Foreskin fibroblast (primary cell): ENCODE measurements at places on chromosomes 7 and 10.

DNA sequence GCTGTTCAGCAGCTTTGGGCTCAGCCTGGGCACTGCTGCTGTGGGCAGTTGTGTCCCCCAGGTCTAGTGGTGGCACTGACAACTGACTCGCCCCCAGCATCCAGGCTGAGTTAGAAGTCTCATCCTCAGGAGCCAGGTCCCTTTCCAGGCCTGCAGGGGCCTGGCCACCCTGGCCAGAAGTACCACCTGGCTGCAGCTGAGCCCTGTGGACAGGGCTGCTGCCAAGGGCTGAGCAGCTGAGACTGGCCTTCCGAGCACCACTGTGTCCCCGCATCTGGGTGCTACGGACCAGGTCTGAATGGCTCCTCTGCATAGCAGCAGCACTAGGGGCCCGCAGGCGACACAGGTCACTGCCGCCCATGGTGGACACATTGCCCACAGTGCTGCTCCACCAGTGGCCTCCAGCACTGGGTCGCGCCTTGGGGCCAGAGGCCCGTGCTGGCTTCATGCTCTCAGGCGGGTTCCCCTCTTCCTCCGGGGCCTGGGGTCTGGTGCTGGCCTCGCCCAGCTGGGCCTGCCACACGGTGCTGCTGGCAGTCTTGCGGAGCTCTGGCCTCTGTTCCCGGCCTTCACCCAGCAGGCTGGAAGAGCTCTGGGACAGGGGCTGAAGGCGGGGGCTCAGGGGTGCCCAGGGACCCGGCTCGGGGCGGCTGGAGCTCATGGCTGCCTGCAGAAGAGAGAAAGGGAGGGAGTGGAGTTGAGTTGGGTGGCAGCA lies 6.2 kb downstream of the GPRIN2 start:
- no peak for DNase-seq

DNA sequence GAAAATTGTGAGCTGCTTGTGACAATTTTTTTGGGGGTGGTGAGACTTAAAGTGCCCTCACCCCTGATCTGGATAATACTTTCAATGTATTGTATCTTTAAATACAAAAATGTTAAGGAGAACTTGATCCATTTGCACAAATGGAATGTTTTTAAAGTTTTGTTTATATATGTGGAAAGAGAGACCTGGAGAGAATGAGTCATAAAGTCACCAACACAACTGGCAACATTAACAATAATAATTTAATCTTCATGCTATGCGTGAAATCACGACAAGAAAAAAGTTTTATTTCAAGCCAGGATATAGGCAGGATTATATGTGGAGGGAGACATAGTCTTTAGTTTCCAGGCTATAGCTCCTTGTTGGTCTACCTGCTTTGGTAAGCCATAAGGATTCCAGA lies 537.5 kb downstream of the GPAM start:
- DNase-seq = peak; percentile 3

GRCh38 chr7:30041526-30042269 lies 13.5 kb downstream of the PLEKHA8 start:
- no peak for DNase-seq

DNA sequence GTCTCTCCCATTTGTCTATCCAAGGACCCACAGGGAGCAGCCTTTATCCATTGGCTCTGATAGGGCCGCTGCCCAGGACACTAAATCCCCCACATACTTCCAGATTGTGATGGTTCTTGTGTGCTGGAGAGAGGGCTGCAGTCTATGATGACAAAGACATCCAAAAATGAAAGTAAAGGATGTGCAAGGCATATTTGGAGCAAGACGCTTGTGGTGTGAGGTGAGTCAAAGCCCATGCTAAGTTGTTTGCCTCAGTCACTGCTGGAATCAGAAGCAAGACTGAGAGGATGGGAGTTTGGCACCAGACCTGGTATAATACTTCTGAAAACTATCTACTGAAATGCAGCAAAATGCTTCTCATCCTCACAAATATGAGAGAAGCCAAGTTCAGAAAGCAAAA lies 22.7 kb downstream of the ZNF22 start:
- no peak for DNase-seq

DNA sequence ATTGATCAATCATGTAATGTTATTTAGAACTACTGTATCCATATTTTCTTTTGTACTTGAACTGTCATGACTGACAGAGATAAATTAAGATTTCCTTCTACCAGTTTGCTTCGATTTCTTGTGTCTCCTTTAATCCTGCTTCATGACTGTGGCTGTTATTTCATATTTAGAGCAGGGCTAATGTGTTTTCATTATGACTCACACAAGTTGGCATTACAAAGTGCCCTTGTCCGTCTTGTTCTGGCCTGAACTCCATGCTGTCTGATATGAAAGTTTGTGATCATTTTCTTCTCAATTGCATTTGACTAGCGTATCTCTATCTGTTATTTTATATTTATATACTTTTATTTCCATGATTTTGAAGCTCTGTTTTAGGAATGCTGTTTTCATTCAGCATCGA lies 344.1 kb upstream of the PRKCQ start:
- DNase-seq = peak; percentile 73

DNA sequence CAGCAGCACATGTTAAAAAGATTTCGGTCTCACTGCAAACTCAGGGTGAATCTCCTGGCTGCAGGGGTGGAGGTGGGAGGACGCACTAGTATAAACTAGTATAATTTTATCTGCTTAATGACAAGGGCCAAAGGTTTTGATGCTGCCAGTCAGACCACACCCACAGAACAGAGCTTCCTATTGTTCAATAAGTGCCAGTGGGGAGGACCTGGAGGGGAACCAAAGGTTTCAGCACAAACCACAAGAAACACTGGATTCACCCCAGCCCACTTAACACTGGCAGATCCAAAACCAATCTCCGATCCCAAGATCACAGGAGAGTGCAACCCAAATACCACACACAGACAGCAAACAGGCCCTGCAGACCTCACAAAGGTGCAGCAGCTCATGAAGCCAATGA lies 6.6 kb downstream of the VOPP1 start:
- DNase-seq = no peak

- DNase-seq = no peak
Observed at GRCh38 chr10:523925-524324, 165.5 kb downstream of the DIP2C start.

GRCh38 chr7:75969182-75969581 lies 25.2 kb downstream of the TMEM120A start:
- peak; percentile 73 for DNase-seq

- DNase-seq = peak; percentile 97
Observed at GRCh38 chr10:91891125-91892001, 17.9 kb downstream of the FGFBP3 start.

GRCh38 chr7:54186336-54186735 lies 355.8 kb upstream of the VSTM2A start:
- no peak for DNase-seq

DNA sequence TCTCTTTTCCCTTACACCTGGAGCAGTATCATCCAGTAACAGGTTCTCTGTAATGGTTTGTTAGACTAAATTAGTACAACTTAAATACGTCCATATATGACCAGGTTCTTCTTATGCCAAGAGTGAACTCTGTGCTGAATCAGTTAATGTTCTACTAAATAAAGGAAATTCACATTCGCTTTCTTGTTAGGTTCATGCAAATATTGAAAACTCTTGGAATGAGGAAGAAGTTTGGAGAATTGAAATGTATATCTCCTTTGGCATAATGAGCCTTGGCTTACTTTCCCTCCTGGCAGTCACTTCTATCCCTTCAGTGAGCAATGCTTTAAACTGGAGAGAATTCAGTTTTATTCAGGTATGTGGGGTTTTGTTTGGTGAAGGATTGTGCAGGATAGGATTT lies 15.3 kb upstream of the CFAP69 start:
- DNase-seq = no peak

DNA sequence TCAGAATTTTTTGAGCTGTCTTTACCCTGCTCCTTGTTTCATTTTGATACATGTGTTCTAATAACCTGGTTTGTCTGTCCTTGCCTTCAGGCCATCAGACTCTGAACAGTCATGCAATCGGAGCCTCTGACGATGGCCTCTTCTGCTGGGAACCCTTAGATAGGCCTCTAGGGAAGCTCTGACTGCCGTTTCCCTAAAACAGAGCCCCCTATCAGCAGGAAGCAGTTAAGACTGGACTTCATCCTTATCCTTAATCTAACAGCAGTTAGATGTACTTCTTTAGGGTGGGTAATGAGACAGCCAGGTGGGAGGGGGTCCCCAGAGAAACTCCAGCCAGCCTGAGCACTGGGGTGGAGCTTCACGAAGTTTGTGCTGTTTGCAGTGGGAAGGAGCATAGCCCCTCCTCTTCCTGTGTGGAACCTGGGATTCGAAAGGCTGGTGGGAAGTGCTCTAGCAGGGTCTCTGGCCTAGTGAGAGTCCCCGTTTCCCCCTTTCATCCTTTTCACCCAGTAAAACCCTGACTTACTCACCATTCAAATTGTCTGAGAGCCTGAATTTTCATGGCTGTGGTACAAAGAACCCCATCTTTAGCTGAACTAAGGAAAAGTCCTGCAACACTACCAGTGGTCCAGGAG lies 28.4 kb upstream of the SORCS3 start:
- DNase-seq = peak; percentile 4

GRCh38 chr7:14446829-14447228 lies 455.7 kb downstream of the DGKB start:
- no peak for DNase-seq

DNA sequence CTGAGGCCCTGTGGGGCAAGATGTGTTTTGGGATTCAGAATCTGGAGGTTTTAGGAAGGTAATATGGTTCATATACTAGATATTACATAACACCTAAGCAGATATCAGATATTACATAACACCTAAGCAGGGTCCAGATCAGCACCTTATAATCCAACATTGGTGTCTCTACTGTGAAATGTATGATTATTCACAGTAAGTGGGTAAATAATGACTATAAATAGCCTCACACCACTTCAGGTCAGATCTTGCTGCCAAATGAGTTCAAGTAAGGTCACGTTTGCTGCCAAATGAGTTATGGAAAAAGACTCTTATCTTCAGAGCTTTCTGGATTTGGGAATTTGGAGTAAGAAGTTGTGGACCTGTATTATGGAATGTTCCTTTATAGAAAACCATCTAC lies 14.6 kb downstream of the ADRB1 start:
- DNase-seq = no peak

GRCh38 chr10:59448616-59449015 lies 86.3 kb upstream of the FAM13C start:
- no peak for DNase-seq

DNA sequence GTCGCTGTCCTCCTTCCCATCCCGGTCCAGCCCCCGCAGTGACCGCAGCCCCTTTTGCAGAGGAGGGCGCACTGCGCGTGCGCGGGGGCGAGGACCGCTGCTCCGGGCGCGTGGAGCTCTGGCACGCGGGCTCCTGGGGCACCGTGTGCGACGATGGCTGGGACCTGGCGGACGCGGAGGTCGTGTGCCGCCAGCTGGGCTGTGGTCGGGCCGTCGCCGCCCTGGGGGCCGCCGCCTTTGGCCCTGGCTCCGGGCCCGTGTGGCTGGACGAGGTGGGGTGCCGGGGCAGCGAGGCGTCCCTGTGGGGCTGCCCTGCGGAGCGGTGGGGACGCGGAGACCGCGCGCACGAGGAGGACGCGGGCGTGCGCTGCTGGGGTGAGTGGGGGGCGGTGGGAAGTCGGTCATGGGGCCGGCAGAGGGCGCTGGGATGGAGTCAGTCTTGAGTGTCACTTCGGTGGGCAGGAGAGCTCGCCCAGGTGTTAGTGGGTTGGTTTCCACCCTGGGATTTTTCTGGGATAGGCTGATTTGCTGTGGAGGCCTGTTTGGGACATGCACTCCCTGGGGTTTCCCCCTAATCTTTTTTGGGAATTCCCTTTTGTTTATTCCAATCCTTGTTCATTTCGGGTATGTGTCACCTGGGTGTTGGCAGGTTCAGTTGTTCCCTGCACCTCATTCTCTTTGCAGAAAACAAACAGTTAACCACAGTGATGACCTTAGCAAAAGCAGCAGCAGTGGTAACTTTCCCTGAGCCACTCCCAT lies 11.6 kb downstream of the SCART1 start:
- DNase-seq = no peak

- DNase-seq = no peak
Observed at GRCh38 chr10:61791216-61791615, 110.3 kb upstream of the ARID5B start.

- no peak for DNase-seq
Observed at GRCh38 chr10:95026461-95026860, 42.8 kb downstream of the CYP2C8 start.

GRCh38 chr10:109679478-109679877 lies 243.8 kb downstream of the XPNPEP1 start:
- DNase-seq = no peak

- no peak for DNase-seq
Observed at GRCh38 chr7:99029466-99030435, 114.2 kb downstream of the SMURF1 start.
